ENCODE measurements at places on chromosomes 7 and 10.

DNA sequence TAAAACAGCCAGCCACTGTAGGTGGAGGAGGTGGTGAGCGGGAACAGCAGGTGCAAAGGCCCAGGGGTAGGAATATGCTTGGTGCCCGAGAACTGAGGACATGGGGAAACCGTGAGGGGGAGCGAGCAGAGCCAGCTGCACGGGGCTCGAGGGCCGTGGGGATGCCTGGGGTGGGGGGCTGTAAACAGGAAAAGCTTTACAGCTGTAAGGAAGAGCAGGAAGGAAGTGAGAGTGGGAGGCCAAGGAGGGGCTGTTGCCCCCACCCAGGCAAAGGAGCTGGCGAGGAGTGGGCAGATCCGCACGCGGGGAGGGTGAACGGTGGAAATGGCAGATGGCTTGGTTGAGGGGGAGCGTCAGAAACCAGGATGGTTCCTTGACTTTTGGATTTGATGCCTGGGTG, 34.4 kb downstream of the ZMIZ1 start:
- DNase-seq = no peak

DNA sequence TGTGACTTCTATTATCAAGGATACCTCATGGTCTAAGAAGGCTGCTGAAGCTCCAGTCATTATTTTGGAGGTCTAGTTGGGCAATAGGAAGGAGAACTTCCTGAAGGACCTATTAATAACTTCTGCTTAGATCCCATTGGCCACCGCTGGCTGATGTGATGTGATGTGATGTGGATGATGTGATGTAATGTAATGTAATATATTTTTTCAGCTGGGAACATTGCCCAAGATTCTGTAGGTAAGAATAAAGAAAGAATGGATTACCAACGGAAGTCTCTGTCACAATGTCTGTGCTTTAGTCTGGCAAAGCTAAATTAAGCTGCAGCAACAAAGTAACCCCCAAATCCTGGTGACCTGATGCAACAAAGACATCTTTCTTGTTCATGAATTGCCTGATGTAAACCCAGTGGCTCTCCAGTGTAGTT, 233.7 kb downstream of the PTEN start:
- DNase-seq = no peak

DNA sequence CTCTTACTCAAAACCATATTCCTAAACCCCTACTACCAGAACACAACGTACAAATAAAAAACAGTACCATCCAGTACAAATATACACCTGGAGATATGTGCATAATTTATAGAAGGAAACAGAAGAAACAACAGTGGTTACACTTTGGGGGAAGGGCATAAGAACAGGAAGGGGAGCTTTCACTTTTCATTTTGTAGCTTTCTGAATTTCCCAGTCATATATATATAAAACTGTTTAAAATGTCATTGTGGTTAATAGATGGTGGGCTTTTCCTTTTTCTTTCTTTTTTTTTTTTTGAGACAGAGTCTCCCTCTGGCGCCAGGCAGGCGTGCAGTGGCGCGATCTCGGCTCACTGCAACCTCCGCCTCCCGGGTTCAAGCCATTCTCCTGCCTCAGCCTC, 47.2 kb downstream of the MALSU1 start:
- no peak for DNase-seq

GRCh38 chr7:11841657-11842056, 9.7 kb upstream of the THSD7A start:
- no peak for DNase-seq

GRCh38 chr7:69967689-69968450, 369.6 kb downstream of the AUTS2 start:
- DNase-seq = no peak

DNA sequence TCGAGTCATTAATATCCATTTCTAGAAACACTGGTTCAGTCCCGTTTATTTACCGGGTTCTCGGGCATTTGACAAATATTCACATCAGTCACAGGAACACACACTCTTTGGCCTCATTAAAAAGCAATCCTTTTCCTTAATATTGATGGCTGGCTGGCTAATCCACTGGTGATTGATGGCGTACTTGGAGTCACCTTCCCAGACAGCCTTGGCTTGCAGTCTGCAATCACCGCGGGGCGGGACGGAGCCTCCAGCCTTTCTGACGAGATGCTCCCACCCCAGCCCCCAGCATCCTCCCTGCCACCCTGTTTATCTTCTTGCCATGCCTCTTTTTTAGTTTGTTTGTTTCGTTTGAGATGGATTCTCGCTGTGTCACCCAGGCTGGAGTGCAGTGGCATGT, 36.6 kb downstream of the SRRM3 start:
- no peak for DNase-seq

DNA sequence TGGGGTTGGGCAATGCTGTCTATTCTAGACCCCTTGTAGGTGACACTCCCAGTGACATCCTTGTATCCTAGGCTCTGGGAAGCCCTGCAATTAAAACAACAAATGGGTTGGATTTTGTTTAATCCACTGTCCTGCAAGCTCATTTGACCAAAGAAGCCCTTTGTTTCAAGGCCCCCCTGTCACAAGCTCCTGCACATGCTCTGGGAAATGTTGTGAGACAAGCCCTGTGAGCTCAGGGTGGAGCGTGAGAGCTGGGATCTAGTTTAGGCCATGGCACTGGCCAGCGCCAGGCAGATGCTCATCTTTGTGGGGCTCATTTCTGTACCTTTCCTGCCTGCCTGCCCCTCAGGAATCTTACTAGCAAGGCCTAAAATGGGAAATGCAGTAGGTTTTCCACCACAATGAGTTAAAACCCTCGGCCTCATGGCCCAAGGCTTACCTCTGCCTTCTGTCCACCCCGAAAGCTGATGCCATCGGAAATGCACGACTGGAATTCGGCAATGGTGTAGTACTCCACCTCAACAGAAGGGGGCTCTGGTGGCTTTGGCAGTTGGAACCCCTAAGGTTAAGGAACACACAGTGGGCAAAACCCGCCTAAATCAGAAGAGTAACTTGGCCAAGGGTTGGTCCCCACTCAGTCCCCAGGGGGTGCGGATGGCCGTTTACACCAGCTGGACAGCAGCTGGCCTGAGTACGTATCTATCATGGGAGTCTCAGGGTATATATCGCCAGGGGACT, 112.0 kb downstream of the NEURL1 start:
- no peak for DNase-seq

DNA sequence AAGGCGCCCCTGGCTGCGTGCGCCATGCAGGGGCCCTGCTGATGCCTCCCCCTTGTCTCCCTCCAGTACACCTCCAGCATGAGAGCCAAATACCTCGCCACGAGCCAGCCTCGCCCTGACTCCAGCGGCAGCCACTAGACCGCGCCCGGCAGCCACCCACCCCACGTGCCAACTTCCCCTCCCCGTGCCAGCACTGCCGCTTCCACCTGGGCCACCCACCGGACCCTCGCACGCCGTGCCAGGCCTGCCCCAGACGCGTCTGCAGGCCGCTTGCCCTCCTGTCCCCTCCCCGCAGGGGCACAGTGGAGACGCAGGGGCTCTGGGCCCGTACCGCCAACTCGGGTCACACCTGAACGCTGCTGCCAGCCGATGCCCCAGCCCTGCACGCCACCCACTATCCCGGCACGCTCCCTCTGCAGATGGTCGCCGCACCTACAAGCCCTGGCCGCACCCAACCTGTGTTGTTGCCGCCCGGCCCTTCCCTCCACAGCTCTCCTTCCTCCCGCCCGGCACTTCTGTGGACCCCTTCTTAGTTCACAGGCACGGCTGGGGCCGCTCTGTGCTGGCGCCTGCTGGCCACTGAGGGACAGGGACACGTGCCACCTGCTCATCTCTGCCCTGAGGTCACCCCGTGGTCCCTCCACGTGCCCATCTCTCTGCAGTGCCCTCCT, 26.3 kb upstream of the AMZ1 start:
- DNase-seq = no peak

GRCh38 chr7:39615350-39615975, 7.9 kb upstream of the RALA start:
- DNase-seq = no peak

GRCh38 chr7:44971902-44972441, 6.8 kb downstream of the MYO1G start:
- DNase-seq = no peak

- DNase-seq = no peak
These were observed 11.4 kb downstream of the SCIN start for GRCh38 chr7:12581897-12582296.

DNA sequence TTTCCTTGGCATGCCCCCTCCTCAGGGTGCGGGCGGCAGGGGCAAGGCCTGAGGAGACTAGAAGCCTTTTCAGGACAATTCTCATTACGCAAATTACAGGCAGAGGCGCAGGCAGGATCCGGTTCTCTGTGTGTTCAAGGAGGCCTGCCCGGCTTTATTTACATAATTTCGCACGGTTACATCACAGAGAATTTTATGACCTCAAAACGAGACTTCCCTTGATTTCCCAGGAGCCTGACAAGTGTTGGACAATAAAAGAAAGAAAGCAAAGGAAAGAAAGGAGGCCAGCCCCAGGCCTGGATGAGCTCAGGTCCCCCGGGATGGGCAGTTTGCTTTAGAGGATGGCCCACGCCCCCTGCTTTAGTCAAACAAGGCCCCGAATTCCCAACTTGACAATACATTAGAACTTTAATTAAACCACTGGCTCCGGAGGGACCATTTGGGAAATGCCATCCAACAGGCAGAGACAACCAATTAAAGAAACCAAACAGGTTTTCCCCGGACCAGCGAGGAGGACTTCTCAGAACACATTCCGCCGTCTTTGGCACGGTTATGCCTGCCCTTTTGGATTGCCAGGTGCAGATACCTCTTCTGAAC, 2.9 kb downstream of the MNX1 start:
- no peak for DNase-seq

Data from stimulated activated CD4-positive, alpha-beta T cell treated with anti-CD3 and anti-CD28 coated beads, Interleukin-2, amount 100 ng/mL, for 4 hours (primary cell).